Thoracic aorta (tissue), 2 donors: ENCODE measurements at places on chromosomes 11 and 22. TPM values are rescaled to one million over a fixed set of nuclear protein-coding genes. Genes with fewer than 3 reads are reported as not detected.

The FGF4 gene
- not detected for total RNA-seq

The MFRP gene
- not detected for total RNA-seq

The PATL1 gene
- total RNA-seq: 9.3 TPM

The INPPL1 gene
- total RNA-seq: 108 TPM

The SAA2 gene
- 2.5 TPM for total RNA-seq

The OR51G1 gene
- not detected for total RNA-seq

The SLC22A12 gene
- total RNA-seq: not detected

The C11orf98 gene
- total RNA-seq: 28.6 TPM

The LINC01488 gene
- total RNA-seq: not detected

The MYBPC3 gene
- not detected for total RNA-seq

The HOATZ gene
- total RNA-seq: not detected

The ZNF215 gene
- 1.8 TPM for total RNA-seq

The MYO18B gene
- total RNA-seq: 45.6 TPM

The ZBTB16 gene
- total RNA-seq: 545 TPM

The GGTLC2 gene
- not detected for total RNA-seq

The RIC3 gene
- total RNA-seq: 17.7 TPM

The SCGB1A1 gene
- not detected for total RNA-seq

- no peak for DNase-seq
Measured at GRCh38 chr11:46856605-46857343, 10.7 kb upstream of the CKAP5 start.

- DNase-seq: no peak
Measured at GRCh38 chr11:1225386-1226225, 2.7 kb downstream of the MUC5B start.

DNA sequence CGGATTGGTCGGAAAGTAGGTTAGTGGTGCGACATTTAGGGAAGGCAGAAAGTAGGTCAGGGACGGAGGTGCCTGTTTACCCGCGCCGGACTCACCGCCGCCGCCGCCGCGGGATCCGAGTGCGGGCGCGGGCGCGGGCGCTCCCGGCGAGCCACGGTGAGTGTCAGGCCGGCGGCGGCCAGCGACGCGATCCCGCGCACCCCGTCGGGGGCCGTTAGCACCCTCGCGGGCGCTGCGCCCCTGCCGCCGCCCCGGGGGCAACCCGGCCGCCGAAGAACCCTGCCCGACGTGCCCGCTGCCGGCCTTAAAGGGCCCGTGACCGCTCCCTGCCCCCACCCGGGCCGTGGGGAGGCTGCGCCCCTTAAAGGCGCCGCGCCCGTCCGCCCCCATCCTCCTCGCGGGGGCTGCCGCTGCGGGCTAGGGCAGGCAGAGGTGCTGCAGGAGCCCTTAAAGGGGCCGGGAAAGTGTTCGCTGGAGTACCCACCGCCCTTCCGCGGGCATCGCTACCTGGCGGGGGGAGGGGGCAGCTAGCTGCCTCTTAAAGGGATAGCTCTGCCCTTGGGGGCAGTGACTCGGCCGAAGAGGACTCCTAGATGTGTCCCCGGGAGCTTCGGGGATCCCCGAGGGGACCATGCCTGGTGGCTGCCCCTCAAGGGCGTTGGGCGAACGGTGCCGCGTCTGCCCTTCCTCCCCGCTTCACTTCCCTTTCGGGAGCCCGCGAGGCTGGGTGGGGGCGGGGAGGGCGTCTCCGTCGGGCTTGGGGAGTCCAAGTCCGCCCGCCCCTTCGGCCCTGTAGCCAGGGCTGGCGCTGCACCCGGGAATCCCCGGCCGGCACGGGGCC lies at the start of gene BMAL1:
BMAL1 (plus strand) TSS at position 23 of the 841 bp plus-strand sequence. CDS start 76,519 bp downstream, outside the sequence.
- no peak for DNase-seq

DNA sequence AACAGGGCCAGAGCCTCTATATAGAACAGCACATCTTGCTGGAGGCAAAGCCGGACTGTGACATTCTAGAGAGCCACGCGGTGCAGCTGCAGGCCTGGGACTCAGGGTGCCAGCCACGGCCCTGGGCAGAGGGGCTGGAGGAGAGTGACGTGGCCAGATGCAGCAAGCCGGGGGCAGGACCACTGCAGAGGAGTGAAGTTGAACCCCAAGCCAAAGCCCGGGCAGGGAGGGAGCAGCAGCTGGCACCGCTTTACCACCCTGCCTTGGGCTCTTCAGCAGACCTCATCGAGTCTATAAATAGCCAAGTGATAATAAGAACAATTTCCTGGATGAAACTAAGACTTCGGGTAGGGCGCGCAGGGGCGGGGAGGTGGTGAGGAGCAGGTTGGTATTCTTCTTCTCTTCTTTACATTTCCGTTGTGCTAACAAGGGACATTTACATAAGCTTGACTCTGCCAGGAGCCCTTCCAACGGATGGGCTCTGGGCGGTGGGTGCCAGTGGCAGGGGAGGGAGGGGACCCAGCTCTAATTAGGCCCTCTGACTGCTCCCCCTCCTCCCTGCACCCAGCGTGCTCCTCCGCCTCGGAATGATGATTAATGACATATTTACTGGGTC lies 110.2 kb downstream of the ST3GAL4 start:
- no peak for DNase-seq

DNA sequence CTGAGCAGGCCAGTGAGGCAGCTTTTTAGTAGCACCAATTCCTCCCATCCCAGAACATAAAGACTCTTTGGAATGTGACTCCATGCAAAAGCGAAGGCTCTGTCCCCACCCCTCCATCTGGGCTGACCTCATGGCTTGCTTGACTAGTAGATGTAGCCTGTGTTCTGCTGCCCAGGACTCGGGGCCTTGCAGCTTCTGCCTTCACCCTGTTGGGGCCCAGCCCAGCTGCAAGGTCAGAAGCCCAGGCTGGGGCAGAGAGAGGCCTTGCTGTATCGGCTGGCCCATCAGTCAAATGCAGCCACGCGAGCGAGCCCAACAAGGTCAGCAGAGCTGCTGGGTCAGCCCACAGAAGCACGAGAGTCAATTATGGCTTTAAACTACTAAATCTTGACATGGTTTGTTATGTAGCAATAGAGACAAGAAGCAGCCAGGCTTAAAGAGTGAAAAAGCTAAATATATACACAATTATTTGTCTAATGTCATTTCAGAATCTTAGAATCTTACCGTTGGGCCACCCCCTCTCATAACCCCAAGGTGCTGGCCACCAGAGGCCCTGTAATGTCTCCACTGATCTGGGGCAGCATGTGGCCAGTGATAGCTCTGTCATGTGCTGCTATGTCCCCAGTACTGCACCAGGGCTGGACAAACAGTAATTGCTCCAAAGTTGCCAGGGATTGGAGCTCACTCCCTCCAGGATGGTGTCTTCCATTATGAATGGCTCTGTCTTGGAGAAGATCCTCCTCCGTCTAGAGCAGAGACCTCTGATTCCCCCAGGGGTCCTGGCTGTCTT lies 10.4 kb upstream of the WNT11 start:
- no peak for DNase-seq

GRCh38 chr11:83027794-83028193 lies 43.9 kb downstream of the RAB30 start:
- DNase-seq: no peak

- no peak for DNase-seq
Measured at GRCh38 chr11:80948781-80949180, 1508.0 kb upstream of the TENM4 start.

DNA sequence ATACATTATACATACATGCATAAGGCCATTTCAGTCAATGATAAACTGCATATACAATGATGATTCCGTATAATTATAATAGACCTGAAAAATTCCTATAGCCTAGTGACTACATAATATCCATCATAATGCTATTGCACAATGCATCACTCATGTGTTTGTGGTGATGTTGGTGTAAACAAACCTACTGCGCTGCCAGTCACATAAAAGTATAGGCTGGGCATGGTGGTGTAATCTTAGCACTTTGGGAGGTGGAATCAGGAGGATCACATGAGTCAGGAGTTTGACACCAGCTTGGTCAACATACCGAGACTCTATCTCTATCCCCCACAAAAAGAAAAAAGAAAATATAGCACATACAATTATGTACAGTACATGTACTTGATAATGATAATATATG lies 163.7 kb upstream of the DDI1 start:
- no peak for DNase-seq

DNA sequence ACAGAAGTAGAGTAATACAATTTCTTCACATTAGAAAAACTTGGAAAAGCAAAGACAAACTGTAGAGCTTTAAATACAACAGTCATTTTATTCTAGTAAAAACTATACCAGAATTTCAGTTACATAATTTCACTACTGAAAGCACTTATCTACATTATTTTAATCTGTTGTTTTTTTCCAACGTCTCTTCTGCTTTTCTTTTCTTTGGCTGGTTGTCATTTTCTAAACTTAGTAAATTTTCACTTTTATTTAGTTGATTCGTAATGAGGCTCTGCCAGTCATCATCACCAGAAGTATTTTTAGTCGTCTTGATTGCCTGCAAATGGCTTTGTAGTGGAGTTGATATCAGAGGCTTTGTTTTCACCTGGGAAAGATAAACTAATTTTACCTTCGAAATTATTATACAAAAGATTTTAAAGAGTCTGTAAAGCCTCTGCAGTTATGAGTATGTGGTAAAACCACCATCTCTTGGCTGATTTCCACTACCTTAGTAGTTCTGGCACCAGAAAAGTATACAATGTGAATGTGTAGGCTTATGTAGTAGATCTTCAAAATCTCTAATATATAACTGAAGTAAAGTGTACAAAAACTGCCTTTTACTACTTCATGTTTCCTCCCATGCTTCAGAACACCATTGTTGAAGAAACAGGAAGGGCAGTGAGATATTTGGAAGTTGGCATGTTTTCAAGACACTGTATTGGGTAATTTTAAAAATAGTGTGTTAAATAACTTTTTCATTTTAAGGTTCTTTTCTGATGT lies 19.2 kb downstream of the EIF3M start:
- no peak for DNase-seq

DNA sequence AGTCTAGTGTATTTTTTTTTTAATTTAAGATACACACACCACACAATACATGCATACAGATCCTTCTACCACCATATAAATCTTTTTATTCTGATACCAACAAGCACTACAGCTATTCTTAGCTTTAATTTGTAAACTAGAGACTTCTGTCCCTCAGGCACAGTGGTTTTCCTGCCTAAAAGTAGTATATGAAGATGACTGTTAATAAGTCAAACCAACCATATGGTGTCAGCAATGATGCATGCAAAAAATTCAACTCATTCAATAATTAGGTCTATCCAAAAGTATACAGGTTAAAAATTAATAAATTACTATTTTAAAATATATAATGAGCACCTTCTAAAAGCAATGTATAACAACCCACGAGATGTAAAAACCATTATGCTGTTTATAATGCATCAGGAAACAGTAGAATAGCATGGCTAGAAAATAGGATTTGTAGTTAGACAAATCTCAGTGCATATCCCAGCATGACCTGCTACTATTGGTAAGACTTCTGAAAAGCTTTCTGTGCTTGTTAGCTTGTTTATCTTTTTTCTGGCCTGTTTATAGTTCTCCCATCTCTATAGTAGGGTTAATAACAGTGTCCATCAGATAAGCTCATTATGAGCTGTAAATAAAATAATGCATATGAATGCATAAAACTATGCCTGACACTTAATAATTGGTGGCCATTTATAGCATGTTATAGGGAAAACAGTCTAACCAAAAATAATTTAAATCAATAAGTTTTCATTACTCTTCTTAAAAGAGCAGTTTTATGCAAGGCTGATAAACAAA lies 10.2 kb downstream of the RAB38 start:
- no peak for DNase-seq

DNA sequence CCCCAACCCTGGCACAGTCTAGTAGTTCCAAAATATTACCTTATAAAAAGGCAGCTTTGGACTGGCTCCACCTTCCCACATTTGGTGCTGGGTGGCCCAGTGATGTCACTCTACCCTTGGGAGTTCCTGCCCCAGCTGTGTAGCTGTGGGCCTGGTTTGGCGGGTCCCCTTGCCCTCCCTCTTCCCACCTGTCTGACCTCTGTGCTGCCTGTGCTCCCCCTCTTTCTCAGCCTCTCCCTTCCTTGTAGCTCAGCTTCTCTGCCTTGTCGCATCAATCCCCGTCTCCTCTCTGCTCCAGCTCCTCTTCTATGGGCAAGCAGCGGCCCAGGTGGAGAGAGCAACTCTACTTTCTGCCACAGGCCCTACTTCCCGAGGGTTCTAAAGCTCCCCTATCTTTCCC lies 54.6 kb downstream of the CHRDL2 start:
- DNase-seq: no peak

DNA sequence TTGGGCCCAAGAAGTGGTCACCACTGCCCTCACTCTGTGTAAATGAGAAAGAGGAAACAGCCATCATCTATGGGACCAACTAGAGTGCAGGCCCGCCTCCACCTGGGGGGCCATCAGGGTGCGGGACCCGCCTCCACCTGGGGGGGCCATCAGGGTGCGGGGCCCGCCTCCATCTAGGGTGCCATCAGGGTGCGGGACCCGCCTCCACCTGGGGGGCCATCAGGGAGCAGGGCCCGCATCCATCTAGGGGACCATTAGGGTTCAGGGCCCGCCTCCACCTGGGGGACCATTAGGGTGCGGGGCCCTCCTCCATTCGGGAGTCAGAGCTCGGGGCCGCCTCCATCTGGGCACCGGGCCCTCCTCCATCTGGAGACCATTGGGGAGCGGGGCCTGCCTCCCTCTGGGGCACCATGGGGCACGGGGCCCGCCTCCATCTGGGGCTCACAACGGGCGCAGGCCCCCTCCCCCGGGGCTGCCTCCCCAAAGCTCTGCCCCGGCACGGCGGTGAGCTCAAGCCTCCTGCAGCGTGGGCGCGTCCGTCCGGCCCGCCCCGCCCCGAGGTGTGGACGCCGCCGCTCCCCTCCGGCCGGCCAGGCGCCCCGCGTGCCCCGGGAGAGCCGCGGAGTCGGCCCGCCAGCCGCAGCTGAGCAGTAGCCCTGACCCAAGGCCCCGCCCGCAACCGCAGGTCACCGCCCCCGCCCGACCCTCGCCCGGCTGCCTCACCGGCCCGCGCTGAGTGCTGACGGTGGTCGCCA lies 512 bp downstream of the TOLLIP start:
- no peak for DNase-seq

DNA sequence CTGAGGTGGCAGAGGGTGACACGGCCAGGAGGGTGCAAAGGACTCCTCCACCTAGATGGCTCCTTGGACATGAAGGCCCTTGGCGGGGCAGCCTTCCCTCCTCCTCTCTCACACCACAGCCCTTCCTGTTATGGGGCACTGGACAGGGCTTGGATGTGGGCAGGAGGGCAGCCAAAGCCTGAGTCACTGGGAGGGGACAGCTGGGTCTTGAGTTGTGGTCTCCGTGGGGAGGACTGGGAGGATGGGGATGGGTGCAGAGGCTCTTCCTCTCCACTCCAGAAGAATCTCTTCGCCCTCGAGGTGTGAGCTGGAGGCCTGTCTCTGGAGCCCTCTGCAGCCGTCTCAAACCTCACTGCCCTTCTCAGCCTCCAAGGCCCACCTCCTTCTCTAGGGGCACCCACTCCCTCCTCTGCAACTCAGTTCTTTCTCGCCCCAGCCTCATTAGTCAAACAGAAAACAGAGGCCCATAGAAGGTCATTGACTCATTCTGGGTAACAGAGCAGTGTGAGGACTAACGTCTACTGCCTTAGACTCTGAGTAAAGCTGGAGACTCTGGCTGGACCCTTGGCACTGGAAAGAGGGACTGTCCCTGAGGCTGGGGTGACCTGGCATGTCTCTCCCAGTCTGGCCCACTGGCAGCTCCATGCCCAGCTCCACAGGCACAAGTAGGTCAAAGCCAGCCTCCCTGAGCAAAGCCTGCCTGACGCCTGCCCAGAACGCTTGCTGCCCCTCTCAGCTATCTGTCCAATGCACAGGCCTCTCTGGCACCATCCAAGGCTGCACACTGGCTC lies 47.5 kb upstream of the CDON start:
- DNase-seq: peak; percentile 47
